Stimulated activated CD8-positive, alpha-beta memory T cell treated with anti-CD3 and anti-CD28 coated beads, Interleukin-7, amount 100 ng/mL, for 1 hour (primary cell): ENCODE measurements at places on chromosomes 4 and X.

DNA sequence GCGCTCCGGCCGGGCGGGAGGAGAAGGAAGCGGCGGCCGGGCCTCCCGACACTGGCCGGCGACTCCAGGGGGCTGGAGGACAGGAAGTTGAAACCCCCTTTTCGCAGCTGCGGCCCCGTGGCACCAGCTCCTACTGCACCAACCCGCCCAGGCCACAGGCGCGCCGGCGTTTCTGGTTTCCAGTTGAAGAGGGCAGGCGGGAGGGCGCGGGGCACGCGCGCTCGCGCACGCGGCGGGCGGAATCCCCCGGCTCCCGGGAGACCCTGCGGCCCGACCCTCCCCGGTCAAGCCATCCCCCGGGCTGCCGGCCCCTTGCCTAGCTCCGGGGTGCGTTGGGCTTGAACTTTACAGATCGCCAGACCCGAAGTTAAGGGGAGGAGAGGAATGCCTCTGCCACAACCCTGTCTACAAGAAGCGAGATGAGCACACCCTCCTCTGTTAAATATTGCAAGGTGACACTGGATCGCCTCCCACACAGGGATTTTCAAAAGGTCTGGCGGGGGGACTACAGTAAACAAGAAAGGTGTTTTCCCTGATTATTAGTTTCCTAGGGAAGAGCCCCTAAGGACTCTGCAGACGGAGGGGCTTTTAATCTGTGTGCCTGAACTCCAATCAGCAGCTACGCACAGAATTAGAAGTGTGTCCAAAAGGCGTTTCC lies 1.4 kb downstream of the ELOVL6 start:
- peak; percentile 30 for DNase-seq

- no peak for DNase-seq
Observed at GRCh38 chr4:36427696-36428095, 146.3 kb downstream of the DTHD1 start.

DNA sequence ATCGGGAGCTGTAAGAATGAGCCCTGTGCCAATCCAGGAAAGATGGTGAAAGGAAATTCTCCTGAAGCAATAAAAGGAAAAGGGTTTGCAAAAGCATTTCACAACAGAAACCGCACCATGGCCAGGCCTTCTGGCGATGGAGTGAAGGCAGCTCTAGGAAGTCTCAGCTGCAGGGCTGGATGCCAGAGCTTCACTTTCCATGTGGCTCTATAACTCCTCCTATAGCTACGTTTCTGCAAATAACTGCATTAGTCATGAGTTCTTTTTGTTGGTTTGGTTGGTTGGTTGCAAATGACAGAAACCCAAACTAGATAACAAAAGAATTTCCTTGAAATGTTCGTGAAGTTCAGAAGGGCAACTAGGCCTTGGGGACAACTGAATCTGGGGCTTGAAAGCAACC lies 84.6 kb downstream of the RELL1 start:
- no peak for DNase-seq

DNA sequence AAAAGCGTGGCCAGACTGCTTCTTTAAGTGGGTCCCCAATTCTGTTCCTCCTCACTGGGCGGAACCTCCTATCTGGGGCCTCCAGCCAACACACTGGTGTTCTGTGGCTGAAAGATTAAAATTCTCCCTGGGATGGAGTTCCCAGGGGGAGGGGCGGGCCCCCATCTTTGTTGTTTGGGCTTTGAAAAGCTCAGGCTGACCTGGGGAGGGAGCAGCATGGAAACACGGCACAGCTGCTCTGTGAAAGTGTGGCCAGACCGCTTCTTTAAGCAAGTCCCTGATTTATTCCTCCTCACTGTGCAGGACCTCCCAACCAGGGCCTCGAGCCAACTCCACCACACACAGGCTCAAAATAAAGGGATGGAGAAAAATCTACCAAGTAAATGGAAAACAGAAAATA lies 219.5 kb downstream of the TMEM47 start:
- no peak for DNase-seq

GRCh38 chr4:55791666-55792065 lies 27.9 kb upstream of the EXOC1L start:
- no peak for DNase-seq

- DNase-seq: no peak
Observed at GRCh38 chr4:56874166-56874565, 33.5 kb upstream of the REST start.

DNA sequence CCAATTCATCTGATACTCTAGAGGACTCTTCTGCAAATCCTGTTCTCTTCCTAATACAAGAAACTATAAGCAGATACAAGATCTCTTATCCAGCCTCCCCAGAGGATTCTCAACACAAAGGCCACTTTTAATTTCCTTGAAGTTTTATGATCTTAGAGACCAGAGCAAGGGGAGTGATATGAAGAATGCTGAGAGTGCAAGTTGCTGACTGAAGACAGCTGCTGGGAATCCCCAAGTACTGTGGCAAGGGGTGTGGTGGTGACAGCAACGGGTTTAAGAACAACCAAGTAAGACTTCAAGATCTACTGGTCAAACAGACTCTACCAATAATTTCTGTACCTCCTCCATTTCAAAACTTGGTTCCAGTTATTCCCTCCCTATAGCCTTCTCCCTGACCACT lies 7.0 kb downstream of the AMMECR1 start:
- DNase-seq: no peak

DNA sequence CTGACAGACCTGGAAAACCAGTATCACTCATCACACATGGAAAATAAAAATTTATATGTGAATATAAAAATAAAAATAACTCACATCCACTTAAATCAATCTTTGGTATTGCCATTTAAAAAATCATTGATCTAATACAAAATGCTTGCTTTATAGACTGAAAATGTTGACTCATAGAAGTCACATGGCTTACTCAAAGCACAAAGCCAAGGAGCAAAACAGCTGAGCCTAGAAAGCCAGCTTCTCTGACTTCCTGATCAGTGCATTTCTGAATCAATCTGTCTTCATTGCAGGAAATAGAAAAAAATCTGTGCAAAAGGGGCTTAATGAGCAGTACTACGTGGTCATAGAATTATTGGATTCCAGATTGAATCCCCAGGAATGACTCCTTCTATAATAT lies 176.9 kb upstream of the HS3ST1 start:
- DNase-seq: no peak

DNA sequence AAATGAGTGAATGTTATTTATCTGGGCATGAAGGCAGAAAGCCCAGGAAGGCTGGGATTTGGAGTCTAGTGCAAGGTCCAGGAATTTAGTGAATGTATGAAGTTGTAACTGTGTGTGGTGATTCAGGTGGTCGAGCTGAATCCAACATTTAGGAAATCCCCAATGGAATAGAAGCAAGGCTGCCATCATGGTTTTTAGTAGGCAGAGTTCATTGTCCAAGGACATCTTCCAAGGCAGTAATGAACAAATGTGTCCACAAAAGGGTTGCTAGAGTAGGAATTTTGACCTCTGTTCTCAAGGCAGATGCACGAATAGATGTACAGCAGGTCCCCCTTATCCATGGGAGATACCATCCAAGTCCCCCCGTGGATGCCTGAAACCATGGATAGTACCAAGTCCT lies 42.9 kb upstream of the ACSL1 start:
- no peak for DNase-seq
